DMS153 (cell line): ENCODE measurements at places on chromosomes 11 and 22.

- no peak for DNase-seq
Observed at GRCh38 chr22:45218976-45219375, 21.7 kb downstream of the KIAA0930 start.

DNA sequence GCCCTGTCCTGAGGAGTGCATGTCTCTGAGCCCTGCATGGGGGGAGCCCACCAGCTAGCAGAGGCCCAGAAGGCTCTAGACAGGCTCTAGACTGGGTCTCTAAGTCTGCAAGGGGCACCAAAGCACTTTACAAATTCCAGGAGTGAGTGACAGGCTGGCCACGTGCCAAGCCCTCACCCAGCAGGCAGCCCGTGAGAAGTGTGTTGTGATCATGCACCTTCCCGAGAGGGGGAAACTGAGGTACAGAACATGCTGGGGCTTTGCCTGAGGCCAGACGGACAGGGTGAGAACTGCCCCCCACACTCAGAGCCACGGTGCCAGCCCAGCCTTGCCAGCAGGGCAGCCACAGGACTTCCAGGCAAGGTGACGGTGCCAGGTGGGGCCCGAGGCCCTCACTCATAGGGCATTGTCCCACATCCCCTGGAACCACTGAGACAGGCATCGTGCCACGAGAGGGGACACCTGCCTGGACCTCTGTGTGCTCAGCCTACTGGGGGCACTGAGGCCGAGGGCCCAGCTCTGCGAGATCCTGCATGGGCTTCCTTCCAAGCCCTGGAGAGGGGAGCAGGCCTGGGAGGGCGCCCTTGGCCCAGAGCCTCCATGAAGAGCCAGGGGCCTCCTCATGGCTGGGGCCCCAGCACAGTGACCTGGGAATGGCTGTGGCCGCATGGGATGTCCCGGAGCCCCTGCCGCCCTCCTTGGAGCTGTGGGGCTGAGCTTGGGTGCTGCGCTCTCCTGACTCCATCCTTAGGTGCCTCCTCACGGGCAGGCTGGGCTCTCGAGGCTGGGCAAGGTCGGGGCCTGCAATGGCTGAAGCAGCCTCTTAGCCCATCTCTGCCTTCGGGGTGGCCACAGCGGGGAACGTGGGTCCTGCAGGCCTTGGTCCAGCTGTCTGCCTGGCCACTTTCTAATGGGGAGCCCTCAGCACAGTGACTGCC is 121.5 kb downstream of the KCNQ1OT1 start:
- DNase-seq: no peak

- DNase-seq: no peak
Observed at GRCh38 chr11:68741463-68741862, 9.9 kb downstream of the TESMIN start.

- no peak for DNase-seq
Observed at GRCh38 chr11:36600180-36600579, 2.1 kb upstream of the RAG2 start.

GRCh38 chr11:69843529-69843921 is 24.3 kb upstream of the FGF3 start:
- DNase-seq: no peak

DNA sequence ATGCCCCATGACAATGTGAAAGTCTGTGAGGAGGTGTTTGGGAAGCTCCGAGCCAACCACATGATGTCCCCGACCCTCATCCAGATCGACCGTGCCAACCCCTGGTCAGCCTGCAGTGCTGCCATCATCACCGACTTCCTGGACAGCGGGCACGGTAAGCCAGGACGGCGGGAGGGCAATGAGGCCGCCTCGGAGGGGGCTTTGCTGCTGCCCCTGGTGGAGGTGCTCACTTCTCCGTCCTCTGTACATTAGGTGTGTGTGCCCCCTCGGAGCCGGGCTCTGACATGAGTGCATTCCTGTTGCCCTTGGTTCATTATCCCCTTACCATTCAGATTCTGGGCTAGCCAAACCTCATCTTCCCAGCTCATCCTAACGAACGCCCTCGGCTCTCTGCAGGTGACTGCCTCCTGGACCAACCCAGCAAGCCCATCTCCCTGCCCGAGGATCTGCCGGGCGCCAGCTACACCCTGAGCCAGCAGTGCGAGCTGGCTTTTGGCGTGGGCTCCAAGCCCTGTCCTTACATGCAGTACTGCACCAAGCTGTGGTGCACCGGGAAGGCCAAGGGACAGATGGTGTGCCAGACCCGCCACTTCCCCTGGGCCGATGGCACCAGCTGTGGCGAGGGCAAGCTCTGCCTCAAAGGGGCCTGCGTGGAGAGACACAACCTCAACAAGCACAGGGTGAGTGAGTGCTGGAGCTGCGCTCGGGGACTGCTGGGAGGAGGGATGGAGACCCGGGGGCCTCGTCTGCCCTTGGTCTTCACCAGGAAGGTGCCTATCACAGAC is 13.8 kb downstream of the ADAMTS15 start:
- no peak for DNase-seq

DNA sequence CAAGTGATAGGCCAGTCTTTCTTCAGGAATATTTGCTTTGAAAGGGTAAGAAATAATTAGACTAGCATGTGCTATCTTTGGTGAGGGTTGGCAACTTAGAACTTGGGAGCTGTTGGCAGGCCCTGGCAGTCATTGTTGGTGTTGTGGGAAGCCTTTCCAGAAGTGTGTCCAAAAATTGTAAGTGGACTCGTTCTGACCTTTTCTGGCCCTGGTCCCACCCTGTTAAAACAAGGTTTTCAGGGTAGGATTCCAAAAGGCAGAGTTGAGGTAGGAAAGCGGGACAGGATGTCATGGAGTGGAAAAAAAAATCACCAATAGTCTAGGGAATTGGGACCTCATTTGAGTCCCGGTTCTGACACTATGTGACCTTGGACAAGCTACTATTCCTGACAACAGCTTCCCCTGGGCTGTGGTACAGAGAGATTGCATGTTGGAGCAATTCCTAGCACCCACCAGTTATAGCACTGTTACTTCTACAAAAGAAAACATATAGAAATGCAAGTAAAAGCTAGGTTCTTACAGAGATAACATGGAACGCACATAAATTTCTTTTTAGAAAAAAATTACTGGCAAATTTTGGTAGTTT is 299.3 kb upstream of the DDI1 start:
- no peak for DNase-seq

DNA sequence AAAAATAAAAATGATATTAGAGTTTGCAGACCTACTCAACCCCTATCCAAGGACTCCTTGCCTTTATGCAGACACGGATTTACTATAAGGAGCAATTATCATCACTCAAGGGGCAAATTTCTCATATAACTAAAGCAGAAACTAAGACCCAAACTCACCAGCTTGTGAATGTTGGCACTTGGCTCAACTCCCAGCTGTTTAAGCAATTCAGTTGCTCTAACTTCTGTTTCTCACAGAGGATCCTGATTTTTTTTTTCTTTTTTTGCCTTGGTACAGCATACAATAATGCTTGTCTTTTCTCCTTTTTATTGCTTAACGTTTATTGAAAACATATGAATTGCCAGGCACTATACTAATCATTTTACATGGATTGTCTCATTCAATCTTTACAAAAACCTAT is 9.6 kb upstream of the CBLIF start:
- no peak for DNase-seq

- DNase-seq: no peak
Observed at GRCh38 chr11:22407921-22408320, 69.7 kb downstream of the SLC17A6 start.

DNA sequence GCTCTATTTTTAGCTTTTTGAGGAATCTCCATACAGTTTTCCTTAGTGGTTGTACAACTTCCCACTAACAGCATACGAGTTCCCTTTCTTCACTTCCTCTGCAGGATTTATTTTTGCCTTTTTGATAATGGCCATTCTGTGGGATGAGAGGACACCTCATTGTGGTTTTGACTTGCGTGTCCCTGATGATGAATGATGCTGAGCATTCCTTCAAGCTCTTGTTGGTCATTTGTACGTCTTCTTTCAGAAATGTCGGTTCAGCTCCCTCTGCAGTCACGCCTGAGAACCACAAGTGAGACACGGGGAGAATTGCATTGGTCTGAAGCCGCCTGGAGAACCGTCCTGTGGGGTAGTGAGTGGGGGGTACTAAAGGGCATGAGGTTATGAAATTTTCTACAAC is 2.0 kb upstream of the KRTAP5-10 start:
- no peak for DNase-seq

- DNase-seq: no peak
Observed at GRCh38 chr22:38035530-38035885, 21.7 kb upstream of the PICK1 start.

- DNase-seq: no peak
Observed at GRCh38 chr11:133215596-133216230, 316.6 kb downstream of the OPCML start.

DNA sequence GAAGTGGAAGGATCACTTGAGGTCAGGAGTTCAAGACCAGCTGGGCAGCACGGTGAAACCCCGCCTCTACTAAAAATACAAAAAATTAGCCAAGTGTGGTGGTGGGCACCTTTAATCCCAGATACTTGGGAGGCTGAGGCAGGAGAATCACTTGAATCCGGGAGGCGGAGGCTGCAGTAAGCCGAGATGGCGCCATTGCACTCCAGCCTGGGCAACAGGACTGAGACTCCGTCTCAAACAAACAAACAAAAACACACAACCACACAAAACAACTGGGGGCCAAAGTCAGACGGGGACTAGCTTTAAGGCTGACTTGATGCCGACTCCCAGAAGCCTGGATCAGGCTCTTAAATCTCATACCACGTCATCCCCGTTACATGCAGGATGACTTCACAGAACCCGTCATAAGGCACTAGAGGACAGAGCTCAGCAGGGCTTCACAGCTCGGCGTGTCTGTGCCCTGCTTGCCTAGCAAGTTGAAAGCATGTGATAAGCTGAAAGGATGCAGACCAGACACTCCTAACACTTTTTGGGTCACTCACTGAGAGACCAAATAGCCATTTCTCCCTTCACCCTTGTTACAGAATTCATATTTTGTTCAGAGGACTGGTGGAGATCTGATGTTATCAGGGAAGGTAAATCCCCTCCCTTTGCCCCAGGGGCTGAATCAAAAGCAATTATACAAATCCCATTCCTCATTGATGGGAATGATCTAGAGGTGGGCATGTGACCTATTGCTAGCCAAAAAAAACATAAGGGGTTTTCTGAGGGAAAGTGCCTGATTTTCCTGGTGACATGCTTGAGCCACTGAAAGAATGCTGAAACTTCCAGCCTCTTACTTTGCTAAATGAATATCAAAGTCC is 65.4 kb downstream of the GAB2 start:
- DNase-seq: no peak

DNA sequence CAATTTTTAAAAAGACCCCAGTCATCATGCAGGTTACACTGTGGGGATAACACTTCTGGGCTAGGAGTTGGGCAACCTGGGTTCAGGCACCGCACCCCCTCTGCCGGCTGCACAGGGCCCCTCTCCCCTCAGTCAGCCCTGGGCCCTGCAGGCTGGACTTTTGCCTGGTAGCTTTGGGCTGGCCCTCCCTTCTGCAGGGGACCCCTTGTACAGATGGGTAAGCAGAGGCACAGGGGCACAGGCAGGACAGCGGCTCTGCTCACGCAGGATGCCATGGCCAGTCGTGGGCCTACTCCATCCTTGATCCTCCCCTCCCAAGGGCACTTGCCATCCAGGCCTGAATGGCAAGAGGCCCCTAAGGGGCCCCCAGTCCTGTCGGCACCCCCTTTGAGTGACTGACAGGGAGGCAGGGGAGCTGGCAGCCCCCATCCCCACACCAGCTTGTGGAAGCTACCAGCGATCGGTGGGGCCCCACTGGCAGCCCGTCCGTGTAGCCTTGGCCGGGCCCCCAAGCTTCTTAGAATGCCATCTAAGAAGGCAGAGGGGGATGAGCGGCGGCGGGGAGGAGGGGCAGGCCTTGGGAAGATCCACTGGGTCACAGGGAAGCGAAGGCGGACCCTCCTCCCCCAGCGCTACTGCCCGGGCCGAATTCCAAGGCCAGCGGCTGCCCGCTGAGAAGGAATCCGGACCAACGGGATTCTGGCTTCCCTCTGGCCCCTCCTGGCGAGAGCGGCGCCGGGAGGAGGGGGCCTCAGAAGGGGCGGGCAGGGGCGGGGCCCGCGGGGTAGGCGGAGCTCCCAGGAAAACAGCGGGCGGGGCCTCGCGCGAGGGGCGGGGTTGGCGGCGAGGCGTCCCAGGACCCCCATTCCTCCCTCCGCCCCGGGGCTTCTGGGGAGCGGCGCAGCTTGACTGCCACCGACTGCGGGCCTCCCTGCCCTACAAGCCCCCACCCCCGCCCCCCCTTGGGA is 6.8 kb upstream of the CHKA start:
- DNase-seq: no peak

DNA sequence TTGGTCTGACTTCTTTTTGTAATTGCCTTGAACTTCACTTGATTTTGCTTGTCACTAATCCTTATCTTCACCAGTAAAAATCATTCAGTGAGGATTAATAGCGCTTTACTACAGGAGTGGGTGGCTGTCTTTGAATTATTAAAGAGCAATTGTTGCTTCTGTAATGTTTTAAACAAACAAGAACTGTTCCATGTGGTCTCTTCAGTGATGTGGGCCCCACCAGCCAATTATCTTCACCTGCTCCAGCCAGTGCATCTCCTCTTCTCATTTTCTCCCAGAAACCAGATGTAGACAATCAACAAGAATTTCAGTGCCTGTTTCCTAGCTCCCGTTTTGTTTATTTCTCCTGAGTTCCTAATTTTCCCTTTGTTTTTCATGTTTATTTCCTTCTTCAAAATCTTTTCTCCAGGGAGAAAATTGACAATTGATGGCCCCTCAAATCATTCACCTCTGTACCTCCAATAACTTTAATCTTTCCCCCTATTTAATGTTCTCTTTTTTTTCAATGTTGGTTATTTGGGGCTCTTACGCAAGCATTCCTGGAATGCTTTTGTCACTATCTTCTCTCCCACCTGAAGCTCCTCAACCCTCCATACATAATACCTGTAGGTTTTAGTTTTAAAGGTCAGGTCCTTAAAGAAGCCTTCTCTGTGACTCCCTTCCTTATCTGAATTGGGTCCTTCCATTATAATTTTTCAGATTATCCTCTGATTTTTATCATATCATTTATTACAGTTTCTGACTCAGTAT is 115.1 kb downstream of the ARFGAP2 start:
- no peak for DNase-seq

DNA sequence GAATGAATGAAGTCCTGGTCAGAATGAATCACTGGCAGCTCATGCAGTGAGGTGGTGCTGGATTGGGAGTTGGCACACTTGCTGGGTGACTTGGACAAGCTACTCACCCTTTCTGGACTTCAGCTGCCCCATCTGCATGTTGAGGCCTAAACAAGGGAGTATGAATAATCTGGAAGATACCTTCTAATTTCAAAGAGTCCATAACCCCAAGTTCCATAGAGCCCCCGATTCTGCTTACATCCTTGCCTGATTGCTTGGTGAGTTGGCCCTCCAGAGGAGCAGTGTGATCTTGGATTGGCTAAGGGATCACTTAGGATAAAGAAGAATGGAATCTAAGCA is 18.3 kb upstream of the ACCSL start:
- DNase-seq: no peak

DNA sequence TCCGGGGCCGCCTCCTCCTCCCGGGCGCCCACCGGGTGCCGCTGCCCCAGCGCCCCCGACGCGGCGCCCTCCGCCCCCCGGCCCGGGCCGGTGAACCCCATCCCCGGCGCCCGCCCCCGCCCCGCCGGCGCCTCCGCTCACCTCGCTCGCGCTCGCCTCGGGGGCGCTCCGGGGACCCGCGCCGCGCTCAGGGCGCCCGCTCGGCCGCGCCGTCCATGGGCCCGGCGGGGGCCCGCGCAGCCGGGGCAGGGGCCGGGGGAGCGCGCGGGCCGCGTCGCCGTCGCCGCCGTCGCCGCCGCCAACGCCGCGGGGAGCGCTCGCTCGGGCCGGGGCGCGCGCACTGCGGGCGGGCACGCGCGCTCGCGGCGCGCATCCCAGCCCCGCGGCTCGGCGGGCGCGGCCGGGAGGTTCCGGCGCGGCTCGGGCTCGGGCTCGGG is 293 bp downstream of the DUSP8 start:
- no peak for DNase-seq
